ENCODE measurements at places on chromosomes 3 and 15.

DNA sequence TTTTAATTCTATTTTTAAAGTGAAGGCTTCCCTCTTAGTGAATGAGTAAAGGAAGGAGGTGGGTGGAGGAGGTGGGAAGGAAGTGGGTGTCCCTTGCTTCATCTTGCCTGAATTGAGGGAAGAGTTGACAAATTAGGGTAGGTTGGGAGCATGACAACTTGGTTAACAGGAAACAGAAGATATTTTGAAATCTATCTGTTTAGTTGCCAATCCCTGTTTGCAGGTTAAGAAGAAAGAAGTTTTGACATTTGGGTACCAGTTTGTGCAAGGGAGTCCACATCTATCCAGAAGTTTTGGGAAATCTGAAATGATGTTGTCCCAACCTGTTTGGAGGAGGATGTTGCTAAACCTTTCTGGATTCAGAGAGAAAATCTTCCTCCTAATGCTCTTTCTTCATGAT, 204.1 kb upstream of the SUCLG2 start:
- DNase-seq: no peak

GRCh38 chr3:105856605-105857004, 12.2 kb downstream of the CBLB start:
- no peak for DNase-seq

- no peak for DNase-seq
Observed at GRCh38 chr3:27384191-27384590, 15.0 kb upstream of the NEK10 start.

- DNase-seq: no peak
Observed at GRCh38 chr3:126472277-126473006, 3.2 kb downstream of the ZXDC start.

- DNase-seq: no peak
Observed at GRCh38 chr3:78917536-78917935, 850.3 kb downstream of the ROBO1 start.

Data from NCI-H2227 treated with DMSO at 0.1 percent for 48 hours (cell line).